ENCODE measurements at places on chromosomes 3 and 15.

DNA sequence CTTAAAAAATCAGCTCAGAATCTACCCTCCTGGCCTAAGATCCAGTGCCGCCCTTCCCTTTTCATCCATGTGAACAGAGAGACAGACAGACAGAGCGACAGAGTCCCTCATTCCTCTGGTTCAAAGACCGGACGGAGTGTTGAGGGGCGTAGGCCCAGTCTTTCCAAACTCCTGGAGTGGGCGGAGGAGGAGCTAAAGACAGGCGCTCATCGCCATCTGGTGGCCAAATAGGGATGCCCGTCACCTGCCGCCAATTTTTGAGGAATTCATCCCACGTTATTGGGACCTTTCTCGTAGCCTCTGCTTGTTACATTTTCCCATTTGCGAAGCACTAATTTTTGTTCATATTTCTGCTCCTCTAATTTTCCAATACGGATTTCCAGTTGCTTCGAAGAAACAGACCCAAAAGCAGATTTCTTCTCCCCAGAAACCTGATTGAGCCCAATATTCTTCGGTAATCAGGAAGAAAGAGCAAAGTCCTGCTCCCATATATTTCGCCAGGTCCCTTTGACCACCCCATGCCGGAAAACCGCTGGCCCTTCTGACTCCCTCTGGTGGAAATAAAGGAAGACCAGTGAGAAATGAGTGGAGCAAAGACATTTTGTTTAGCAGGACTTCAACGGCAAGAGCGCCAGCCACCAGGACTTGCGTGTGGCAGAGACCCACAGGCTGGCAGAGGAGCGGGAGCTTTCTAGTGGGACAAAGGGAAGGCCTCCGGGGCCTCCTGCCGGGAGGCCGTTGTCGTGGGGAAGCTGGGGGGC is 88.0 kb downstream of the LRRK1 start:
- peak; percentile 69 for DNase-seq

DNA sequence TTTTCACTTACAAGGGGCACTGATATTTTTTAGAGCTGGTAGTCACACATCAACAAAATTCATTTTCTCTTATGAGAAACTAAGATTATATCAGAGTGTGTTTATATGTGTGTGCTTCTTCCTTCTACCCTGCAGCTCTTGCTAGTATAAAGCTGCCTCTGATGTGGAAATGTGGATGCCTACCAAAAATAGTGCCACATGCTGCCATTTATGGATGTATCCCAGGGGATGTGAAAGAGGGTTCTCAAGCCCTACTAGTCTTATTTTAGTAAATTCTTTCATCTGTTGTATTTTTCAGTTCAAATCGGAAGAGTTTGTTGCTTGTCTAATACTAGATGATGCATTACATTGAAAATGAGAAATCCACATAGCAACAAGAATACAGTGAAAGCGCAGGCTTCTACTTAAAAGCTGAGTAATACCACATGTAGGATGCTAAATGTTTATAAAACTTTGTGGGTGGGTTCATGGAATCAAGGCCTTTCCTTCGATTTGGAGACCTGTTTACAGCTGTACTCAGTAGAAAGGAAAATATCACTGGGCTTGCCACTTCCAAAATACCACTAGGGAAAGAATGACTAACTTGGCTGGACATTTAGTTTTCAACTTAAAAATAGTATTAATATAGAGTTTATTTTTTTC is 399.2 kb downstream of the EPHA3 start:
- peak; percentile 16 for DNase-seq

DNA sequence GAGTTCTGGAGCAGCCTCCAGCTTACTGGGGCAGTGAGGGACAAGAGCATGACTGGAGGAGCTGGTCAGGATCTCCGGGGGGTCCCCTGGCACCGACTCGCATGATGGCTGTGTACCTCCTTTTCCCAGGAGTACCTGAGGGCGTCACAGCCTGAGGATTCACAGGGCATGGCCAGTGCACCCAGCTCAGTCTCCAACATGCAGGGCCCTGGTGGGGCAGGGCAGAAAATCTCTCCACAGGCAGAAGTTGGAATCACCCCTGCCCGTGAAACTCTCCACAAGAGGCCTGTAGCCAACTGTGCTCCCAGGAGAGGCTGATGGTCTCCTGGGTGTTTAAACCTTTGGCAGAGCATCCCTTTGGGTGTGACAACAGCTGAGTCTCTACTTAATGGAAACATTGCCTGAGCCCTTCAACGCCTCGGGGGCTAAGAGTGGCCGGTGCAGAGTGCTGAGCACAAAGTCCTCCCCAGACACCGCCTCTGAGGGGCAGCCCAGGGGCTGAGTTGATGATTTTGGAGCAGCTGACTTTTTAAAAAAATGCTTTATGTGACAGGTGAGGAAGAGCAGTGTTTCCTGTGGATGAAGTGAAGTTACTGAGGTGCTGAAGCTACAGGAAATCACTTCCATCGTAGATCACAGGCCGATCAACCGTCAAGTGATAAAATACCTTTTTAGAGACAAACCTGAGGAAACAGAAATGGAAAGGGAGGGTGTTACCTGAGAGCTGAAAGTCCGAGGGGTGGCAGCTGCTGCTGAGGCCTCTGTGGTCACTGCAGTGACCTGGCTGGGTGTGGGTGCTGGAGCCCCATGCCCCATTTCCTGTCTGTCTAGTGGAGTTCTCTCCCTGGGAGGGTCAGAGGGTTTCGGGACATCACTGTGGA is 21.9 kb upstream of the CXCR6 start:
- DNase-seq: no peak

DNA sequence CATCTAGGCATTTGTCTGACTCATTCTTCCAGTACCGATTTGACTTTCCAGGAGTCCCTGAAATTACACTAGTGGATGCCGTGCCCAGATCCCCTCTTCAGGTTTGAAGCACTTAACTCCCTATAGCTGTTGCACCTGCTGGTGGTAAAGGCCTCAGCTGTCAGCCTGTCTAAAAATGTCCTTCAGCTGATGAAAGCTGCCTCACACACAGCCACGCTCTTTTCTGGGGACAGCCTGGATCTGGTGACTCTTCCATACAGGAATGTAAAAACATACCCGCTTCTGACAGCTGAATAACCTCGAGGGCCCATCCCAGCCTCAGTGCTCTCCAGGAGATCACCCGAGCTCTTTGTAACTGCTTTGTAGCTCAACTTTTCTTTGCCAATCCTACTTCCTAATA is 534.1 kb upstream of the GRM7 start:
- DNase-seq: no peak

DNA sequence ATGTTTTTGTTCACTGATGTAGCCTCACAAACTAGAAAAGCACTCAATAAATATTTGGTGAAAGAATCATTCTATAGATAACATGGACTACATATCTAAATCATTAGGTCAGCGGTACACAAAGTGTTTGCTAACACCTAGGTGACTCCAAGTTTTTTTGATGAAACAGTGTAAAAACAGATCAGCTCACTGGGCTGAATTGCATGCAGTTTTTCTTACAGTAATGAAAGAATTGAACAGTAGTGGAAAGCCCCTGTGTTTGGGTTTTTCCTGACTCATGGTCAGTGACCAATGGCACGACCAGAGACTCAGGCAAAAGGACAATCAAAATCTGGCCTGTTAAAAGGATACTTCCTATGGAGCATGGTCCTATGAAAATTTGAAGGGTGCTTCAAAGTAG is 384.3 kb upstream of the EPHA6 start:
- DNase-seq: no peak

GRCh38 chr3:173889596-173889995 is 492.1 kb downstream of the NLGN1 start:
- no peak for DNase-seq

GRCh38 chr3:57397175-57398026 is 104.9 kb upstream of the ASB14 start:
- DNase-seq: peak; percentile 14

GRCh38 chr3:115859002-115859807 is 235.9 kb downstream of the GAP43 start:
- no peak for DNase-seq

- peak; percentile 61 for DNase-seq
Measured at GRCh38 chr3:45140141-45140769, 5.9 kb downstream of the CDCP1 start.

DNA sequence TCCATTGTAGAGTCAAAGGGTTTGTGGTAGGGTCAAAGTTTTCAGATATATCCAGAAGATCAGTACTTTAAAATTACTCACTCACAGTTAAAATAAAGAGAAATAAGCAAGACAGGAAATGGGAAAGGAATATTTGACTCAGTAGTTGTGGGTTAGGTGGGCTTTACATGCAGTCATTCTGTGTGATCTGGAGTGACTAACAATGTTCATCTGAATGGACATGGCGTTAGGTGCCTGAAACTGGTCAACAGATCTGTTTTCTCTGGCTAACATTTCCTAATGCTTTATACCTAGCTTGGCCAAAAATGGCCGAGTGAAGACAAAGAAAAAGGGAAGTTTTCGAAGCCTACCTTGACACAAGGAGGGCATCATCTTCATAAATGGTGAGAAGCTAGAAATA is 133.4 kb upstream of the SATB1 start:
- no peak for DNase-seq

- DNase-seq: no peak
Measured at GRCh38 chr3:185070491-185071286, 82.2 kb downstream of the C3orf70 start.

GRCh38 chr3:181915551-181915950 is 203.8 kb downstream of the SOX2 start:
- no peak for DNase-seq

DNA sequence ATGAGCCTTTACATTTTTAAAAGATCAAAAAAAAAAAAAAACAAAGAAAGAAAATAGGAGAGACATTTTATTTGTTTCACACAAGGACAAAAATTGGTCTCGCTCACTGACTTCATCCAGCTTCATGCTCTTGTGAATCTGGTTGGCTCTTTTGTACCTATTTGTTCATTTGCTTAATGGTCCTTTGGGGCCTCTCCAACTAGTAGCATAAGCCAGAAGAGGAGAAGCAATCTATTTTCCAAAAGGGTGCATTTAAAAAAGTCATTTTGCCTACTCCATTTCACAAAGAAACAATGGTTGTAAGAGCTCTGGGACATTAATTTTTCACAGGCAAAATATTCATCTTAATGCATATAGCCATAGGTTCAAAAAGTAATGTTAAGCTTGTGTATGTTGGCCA is 168.3 kb upstream of the ADAMTS9 start:
- DNase-seq: no peak

DNA sequence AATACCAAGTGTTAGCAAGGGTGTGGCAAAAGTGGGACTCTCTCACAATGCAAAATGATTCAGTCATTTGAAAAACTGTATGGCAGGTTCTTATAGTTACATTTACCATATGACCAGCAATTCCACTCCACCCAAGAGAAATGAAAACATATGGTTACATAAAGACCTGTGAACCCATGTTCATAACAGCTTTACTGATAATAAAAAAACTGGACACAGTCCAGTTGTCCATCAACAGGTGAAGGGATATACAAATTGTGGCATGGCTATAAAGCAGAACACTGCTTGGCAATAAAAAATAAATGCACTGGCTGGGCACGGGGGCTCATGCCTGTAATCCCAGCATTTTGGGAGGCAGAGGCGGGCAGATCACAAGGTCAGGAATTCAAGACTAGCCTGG is 30.8 kb downstream of the RAD18 start:
- no peak for DNase-seq

GRCh38 chr15:36415643-36416042 is 163.8 kb upstream of the CDIN1 start:
- peak; percentile 54 for DNase-seq

DNA sequence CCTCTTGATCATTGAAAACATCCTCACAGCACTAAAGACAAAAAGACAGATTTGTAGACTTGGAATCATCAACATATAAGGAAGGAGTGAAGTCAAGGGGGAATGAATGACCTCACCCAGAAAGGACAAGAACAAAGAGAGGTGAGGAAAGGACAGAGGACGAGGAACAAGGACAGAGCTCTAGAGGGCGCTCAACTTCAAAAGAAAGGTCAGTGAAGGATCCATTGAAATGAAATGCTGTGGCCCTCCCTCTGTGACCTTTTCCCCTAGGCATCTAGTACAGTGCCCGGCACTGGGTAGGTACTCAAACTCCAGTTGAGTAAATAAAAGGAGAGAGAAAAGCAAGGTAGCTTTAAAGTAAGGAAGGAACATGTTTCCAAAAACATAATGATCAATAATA is 2.6 kb downstream of the ATP8B4 start:
- no peak for DNase-seq

DNA sequence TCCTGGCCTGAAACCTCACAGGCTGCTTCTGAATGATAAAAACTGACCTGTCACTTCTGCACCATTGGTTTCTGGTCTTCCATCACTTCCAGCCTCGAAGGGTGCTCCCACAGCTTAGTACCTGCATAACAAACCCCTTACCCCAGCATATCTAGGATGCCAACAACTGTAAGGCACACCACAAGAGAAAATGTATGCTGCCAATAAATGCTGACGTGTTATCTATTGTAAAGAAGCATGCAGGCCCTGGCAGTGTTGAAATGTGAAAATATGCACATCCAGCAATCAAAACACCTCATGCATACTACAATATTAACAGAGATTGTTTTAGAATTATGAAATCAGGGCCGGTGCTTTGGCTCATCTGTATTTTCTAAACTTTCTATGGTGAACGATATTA is 242.0 kb upstream of the NSMCE3 start:
- no peak for DNase-seq

- DNase-seq: no peak
Measured at GRCh38 chr3:135688003-135688402, 277.5 kb upstream of the PPP2R3A start.

DNA sequence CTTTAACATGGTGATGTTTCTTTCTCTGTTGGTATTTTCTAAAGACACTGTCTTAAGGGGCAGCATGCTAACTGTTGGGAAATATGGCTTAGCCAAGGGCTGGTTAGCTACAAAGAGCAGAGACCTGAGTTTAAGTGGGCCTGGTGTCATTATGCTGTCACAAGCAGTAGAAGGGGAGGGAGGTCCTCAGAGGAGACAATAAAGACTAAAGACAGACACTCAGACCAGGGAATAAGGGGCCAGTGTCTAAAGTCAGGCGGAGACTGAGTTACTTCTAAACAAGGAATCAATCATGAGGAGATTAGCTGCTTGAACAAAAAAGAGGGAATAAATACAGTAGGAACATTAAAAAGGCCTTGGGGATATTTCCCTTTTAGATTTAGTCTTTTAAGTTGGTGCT is 142.7 kb upstream of the DPPA4 start:
- DNase-seq: no peak

DNA sequence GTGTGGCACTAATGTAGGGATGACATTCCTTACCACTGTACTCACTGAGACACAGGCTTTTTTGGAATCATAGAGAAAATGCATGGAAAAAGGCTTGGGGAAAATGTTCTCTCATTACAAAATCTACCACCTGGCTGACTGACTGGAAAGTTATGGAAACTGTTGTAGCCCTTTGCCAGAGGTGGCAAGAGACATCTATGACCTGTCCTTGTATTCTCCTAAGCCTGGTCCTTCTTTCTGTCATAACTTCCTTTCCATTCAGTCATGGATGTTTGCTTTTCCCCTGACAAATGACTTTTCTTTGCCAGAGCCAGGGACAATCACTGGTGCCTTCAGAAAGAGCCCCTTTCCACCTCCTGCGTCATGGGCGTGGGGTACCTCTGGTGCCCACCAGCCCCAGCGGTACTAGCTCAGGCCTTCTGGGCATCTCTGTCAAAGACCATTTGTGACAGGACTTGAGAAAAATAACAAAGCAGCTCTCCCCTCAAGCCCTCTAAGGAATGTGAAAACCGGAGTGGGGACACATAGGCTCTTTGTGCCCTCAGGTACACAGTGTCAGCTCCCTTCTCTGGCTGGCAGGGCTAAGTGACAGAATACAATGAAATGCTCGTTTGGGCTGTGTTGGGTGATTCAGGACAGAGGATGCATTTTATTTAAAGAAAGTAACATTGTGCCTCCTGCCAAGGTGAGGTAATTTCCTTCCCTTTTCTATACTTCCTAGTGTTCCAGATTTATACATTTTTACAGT is 381.1 kb upstream of the RASGRP1 start:
- no peak for DNase-seq

- DNase-seq: no peak
Measured at GRCh38 chr3:87996882-87997281, 61.9 kb downstream of the CGGBP1 start.
